Spleen (tissue), 13 donors: ENCODE measurements at places on chromosomes 2 and 18.
A peak's percentile ranks its signal among the peaks of the same experiment; 100 is the strongest.

GRCh38 chr2:237878-238277 lies 26.0 kb downstream of the SH3YL1 start:
- no peak for DNase-seq

- peak; percentile 75 for DNase-seq
Observed at GRCh38 chr18:79856119-79857007, 58.6 kb downstream of the KCNG2 start.

- no peak for DNase-seq
Observed at GRCh38 chr2:60100034-60100433, 453.4 kb downstream of the BCL11A start.

GRCh38 chr18:6731222-6731596 lies 1.7 kb downstream of the ARHGAP28 start:
- DNase-seq, result no peak

GRCh38 chr18:12030670-12031069 lies 49.4 kb downstream of the IMPA2 start:
- DNase-seq, result no peak

DNA sequence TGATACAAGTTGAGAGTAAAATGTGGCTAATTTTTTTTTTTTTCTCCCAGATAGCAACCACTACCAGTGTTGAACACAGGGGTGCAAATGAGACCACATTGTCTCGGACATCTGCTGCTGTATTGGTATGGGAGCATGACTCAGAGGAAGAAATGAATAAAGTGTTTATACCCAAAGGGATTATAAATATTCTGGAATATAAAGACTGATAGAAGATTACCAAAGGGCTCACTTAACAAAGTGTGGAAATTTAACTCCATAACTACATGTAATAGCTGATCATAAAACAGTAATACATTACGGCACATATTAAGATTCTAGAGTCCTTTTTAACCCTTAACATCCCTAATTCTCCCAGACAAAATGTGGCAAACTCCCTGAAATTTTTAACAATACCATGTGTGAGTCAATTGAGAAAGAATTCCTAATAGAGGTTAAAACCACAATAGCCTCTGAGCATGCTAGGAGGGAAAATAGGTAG lies 1023.0 kb upstream of the ACVR2A start:
- DNase-seq, result no peak

DNA sequence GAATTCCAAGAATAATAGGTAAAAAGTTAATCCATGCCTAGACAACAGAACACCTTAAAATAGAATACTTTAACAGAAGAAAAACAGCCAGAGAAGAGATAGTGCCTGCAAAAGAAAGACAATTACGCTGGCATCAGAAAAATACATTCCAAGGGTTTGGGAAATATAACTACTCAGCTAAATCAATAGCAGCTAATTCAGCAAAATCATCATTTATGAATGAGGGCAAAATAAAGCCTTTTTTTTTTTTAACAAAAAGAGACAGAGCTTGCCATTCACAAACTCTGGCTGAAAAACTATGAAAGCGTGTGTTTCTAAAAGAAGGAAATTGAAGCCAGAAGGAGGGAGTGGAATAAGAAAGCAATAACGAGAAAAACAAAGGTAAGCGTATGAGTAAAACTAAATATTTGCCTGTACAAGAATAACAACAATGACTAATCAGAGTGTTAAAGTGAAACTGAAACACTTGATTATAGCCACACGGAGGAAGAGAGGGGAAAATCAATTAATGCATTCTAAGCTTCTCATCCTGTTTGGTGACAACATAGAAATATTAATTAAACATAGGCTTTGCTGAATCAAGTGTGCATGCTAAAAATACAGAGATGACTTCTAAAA lies 90.2 kb downstream of the EHD3 start:
- DNase-seq, result no peak

GRCh38 chr2:215831296-215831913 lies 181.9 kb downstream of the MREG start:
- no peak for DNase-seq

DNA sequence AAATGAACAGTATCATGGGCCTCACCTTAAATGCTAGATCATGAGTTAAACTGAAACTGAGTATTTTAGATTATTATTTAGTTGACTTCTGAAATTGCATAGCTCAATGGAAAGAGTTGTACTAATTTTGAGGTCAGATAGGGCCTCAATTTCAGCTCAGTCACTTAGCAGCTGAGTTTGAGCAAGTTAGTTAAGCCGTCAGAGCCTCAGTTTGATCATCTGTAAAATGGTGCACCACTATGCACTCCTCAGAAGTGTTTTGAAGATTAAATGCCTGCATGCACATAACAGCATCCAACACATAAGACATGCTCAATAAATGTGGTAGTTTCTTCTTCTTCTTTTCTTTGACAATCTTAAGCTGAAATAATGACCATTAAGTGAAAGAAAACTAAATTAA lies 38.2 kb upstream of the ASNSD1 start:
- DNase-seq, result no peak

- no peak for DNase-seq
Observed at GRCh38 chr2:107932979-107933378, 53.3 kb upstream of the SLC5A7 start.

DNA sequence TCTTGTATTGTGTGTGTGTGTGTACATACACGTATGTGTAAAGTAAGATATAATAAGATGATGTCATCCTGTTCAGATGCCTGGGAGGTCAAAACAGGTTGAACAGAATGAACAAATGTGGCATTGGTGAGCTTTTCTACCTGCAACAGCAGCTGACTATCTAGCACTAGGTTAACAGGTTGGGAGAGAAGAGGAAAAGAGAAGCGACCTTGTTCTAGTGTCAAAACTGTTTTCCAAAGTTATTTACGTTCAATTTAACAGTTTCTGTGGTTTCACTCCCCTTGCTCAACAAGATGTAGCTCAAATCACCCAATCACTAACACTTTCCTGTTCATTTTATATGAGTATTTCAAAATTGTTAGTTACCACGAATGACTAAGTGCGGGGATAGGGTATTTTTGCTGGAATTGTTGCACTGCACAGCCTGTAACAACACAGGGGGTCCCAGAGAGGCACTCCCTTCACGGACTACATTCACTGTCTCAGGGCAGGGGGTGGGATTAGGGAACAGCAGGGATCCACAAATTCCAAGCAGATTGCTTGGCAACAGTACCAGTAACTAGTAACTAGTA lies 67.5 kb upstream of the DTNB start:
- no peak for DNase-seq

DNA sequence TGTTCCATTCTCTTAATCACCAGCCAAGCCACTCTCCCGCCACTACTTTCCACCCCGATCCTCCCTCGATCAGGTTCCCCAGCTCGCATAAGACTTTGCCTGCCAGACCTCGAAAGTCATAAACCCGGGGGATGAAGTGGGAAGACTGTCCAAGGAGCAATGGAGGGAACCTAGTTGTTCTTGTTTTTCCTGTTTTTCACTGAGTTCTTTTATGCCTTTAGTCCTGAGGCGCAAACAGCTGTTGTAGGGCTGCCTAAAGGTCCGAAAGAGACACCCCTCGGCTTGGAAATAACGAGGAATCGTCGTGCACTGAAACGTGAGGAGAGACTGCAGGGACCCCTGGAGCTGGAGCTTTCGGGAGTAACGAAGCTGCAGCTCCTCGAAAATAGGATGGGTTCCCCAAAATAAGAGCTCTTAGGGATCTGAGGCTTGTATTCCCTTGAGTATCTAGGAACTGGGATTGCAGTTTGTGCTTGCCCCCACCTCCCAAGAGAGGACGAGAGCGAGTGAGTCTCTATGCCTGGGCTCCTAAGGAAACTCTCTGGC lies 1.7 kb upstream of the HOXD12 start:
- no peak for DNase-seq

DNA sequence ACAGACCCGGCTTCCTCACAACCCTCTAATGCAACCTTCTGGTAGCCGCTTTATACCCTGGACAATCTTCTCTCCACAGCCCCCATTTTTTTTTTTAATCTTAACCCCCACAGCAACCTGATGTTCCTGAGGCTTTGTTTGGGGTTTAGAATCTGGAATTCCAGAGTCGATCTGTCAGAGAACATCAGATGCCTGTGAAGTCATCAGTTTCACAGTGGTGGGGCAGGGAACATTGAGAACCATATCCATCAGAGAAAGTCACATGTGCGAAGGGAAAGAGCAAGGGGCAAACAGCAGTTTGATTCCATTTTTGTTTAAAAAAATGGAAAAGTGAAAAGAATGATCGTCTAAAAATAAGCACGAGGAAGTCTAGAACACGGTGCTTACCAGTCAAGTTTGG lies 20.6 kb downstream of the NPAS2 start:
- DNase-seq, result no peak

- no peak for DNase-seq
Observed at GRCh38 chr2:11550302-11550701, 16.5 kb downstream of the GREB1 start.

DNA sequence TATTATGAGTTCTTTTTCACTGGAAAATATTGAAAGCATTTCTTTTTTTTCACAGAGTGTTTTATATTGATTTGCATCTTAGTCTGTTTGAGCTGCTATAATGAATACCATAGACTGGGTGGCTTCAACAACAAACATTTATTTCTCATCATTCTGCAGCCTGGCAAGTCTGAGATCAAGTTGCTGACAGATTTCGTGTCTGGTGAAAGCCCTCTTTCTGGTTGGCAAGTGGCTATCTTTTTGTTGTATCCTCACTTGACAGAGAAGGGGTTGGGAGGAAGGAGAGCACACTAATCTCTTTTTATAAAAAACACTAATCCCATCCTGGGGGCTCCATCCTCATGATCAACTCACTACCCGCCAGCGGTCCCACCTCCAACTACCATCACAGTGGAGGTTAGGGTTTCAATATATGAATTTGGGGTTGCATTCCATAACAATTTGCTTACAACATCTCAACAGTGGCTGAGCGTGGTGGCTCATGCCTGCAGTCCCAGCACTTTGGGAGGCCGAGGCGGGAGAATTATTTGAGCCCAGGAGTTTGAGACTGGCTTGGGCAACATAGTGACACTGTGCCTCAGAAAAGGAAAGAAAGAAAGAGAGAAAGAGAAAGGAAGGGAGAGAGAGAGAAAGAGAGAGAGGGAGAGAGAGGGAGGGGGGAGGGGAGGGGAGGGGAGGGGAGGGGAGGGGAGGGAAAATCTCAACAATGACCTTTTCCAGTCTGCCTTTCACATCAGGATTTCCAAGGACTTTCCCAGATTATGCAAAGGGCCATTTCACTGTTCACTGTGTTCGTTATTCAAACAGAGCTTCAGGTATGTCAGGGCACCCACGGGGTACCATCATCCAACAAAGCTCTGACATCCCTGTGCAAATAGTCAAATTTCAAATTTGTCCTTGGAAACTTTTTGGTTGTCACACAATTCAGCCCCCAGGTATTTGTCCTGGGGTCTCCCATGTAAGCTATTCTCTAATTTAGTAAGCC lies 111.1 kb downstream of the AP1S3 start:
- DNase-seq, result no peak
